ENCODE measurements at places on chromosomes 12 and 14.

DNA sequence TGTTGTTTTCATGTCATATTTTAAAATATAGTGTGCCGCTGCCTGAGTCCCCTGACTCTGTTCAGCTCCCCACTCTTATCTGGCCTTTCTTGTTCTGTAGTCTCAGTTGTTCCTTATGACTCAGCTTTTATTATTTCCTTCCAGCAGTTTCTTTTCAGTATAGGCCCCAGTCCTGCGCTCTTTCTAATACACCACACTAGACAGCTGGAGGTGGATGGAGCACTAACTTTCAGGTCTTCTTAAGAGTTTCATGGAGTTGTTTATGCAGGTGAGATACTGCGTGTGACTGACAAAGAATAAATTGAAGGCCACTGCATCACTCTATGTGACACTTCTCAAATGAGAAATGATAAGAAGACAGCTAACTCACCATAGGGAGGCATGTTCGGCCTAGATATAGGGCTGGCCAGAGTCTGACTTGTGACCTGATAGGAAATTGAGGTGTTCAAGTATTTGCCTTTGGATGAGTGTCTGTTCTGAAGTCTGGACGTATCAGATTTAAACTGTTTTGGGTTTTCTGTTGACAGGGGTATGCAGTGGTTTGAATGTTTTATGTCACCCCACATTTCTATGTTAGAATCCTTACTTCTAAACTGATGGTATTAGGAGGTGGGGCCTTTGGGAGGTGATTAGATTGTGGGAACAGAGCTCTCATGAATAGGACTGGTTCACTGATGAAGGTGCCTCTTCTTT, 60.8 kb upstream of the CLMN start:
- no peak for DNase-seq

DNA sequence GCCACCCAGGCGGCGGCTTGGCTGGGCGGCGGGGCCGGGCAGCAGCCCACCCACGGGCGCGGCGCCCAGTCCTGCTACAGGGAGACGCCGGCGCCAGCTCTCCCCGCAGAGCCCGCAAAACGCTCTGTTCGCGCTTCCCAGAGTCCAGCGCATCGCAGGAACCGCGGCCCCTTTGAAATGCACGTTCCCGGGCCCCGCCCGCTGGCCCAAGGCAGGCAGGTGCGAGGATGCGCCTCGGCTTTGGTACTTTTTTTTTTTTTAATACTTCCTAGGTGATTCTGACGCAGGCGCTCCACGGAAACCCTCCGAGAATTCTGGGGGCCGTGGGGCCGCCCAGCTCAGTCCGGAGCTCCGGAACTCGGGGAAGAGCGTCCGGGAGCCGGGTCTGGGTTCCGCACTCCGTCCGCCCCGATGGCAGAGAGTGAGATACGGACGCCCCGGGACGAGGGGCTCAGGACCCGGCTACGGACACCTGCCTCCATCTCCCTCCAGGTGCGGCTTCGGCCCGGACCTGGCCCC, 483 bp downstream of the POC1B start:
- DNase-seq = no peak

- DNase-seq = no peak
These were observed 186.9 kb upstream of the TMPO start for GRCh38 chr12:98328467-98328866.

DNA sequence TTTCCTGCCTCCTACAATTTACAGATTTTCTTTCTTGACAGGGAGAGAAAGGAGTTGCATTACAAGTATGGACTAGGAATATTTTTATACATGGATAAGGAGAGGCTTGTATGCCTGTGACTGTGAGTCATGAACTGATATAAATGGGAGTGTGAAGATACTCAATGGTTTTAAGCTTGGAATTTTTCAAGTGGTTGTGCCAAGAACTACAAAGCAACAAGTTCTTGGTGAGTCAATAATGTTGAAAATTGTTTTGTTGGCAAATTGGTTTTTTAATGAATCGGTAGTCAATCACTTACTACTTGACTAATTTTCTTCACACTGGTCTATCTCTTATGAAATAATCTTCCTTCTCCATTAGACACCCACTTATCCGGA, 58.9 kb upstream of the HMGA2 start:
- DNase-seq = no peak

GRCh38 chr12:29929295-29929694, 145.6 kb upstream of the TMTC1 start:
- no peak for DNase-seq

- DNase-seq = no peak
These were observed 38.2 kb upstream of the SNX6 start for GRCh38 chr14:34668111-34668510.

GRCh38 chr14:61503167-61503801, 181.9 kb downstream of the PRKCH start:
- no peak for DNase-seq

DNA sequence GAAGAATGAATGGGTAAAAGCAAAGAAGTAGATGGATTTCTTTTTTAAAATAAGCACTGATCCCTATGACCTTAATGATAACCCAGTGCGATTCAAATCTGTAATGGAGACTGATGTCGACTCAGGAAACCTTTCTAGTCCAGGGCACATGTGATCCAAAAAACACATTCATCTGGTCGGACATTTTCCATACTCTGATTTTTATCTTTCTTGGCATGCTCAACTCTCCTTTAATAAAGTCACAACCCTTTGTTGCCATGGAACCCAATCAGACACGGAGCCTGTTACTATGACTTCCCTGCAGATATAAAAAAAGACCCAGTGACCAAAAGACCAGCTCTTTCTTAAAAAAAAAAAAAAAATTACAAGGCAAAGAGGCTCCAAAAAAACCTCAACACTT, 27.9 kb downstream of the TMCC3 start:
- no peak for DNase-seq

DNA sequence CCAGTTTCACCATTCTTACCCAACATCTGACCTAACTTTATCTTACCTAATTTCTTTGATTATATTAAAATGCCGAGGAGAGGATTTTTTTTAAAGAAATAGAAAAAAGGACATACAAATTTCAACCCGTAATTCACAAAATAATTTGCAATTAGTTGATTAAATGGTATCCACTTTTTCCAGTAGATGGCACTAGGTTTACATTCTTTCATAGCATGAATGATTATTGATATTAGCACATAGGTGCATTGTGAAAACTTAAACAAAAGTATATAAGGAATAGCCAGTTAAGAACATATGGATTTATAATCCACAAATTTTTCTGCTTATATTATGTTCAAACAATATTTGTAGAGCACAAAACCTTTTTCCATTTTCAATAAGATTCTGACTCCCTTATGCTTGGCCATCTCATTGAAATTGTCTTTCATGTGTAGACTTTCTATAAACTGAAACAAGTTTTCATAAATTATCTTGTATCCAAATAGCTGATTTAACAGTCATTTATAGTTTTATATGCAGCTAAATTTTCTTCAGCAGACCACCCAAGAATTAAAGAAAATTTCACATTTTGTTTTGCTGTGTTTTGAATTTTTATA, 35.3 kb downstream of the MSRB3 start:
- no peak for DNase-seq

DNA sequence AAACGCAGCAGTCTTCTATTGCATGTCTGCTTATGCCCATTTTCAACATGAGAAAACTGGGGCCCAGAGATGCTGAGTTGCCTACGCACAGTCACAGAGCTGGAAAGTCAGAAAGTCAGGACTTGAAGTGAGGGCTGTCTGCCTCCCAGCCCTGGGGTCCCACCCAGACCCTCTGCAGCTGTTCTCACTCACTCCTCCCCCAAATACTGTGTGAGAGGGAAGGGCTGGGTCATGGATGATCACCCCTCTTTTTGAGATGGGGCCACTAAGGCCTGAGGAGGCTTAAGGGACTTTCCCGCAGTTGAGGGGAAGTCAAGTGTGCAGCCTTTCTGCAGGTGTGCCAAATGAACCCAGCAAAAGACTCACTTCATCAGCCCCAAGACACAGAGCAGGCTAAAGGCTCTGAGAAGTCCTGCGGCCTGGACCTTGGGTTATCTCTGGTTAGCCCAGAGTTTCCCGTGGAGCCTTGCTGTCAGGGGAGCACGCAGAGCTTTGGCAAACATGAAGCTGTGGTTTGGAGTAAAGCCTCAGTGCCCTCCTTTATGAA, 18.7 kb downstream of the DTX1 start:
- DNase-seq = no peak

GRCh38 chr12:112347581-112347982, 34.6 kb downstream of the HECTD4 start:
- no peak for DNase-seq

DNA sequence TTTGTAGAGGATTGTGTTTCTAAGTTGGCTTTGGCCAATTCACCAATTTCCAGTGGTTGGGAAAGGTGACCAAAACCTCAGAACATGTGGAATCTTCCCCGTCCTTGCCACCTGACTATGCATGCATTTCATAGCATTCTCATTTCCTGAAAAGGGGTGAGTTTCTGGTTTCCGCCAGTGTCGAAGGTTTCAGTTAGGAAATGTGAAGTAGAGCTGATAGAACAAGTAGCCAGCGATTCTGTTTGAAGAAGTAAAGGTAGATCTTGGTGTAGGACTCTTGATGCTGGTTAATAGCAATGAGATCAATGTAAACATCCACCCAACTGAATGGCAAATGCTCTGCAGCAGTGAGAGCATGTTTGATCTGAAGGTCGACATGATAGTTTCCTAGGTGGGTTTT, 15.9 kb downstream of the SMOC1 start:
- no peak for DNase-seq
